Daoy (cell line): ENCODE measurements at places on chromosomes 2 and 18. TPM values are rescaled to one million over a fixed set of nuclear protein-coding genes. Genes with fewer than 3 reads are reported as not detected.

DNA sequence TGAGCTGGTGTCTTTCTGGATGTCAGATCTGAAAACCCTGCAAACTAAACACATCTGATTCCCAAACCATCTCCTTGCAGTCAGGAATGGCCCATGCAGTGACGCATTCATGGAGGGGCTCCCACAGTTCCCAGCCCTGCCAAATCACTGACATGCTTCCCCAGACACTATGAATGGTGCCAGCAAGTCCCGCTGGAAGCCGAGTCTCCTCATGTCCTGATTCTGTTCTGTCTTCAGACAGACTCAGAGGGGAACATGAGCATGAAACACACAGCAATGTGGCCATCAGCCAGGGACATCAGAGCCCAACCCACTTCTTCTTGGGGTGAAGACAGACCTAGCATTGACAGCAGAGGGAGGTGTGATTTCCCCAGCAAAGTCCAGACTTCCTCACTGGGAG, 83.7 kb downstream of the TTC32 start:
- no peak for DNase-seq

DNA sequence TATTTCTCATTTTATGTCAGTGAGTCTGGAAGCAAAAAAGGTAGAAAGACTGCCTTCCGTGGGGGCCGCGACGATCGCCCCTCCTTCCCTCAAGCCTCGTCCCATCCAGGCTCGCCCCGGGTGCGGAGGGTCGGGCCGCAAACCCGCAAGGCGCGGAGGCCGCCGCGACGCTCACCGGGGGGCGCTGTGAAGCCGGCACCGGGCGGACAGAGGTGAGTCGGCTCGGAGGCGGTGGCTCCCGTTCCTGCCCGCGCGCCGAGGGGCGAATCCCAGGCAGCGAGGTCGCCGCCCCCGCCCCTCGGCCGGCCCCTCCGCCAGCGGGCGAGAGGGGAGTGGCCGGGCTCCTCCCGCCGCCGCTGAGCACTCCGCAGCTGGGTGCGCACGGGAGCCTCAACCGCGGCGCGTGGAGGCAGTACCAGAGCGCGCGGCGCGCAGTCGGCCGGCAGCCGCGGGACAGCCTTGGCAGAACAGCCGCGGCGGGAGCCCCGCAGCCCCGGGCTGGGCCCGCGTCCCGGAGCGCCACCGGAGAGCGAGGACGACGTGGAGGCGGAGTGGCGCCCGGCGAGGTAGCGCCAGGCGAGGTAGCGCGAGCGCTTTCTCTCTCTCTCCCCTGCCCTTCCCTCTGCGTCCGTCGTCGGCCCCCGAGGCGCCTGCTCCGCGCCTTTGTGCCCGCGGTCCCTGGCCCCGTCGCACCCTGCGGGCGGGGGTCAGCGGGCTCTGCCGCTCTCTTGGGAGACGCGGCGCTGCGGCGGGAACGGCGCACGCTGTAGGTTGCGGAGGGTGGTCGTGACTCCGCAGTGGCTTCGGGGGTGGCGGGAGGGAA, at the start of gene MYO1B:
TSS of gene MYO1B (plus strand) at position 359 of the 823 bp plus-strand sequence. CDS start 31,492 bp downstream, outside the sequence.
- DNase-seq, result peak; percentile 92

The LBX2 gene
- 0.97 and 1.7 TPM in 2 replicates for total RNA-seq

GRCh38 chr2:72998724-72999123, 72.8 kb downstream of the SFXN5 start:
- no peak for DNase-seq
